Stimulated activated CD8-positive, alpha-beta memory T cell treated with anti-CD3 and anti-CD28 coated beads, Interleukin-4, amount 100 ng/mL, for 24 hours (primary cell): ENCODE measurements at places on chromosomes 4 and X.
A peak's percentile ranks its signal among the peaks of the same experiment; 100 is the strongest.

- no peak for DNase-seq
Measured at GRCh38 chrX:137565921-137566745, at the start of gene ZIC3. Gene ZIC3, plus strand, starts transcription at chrX:137566127. Its CDS starts 565 bp downstream, at chrX:137566692.

GRCh38 chrX:39008549-39008948 is 207.3 kb downstream of the MID1IP1 start:
- DNase-seq = no peak

DNA sequence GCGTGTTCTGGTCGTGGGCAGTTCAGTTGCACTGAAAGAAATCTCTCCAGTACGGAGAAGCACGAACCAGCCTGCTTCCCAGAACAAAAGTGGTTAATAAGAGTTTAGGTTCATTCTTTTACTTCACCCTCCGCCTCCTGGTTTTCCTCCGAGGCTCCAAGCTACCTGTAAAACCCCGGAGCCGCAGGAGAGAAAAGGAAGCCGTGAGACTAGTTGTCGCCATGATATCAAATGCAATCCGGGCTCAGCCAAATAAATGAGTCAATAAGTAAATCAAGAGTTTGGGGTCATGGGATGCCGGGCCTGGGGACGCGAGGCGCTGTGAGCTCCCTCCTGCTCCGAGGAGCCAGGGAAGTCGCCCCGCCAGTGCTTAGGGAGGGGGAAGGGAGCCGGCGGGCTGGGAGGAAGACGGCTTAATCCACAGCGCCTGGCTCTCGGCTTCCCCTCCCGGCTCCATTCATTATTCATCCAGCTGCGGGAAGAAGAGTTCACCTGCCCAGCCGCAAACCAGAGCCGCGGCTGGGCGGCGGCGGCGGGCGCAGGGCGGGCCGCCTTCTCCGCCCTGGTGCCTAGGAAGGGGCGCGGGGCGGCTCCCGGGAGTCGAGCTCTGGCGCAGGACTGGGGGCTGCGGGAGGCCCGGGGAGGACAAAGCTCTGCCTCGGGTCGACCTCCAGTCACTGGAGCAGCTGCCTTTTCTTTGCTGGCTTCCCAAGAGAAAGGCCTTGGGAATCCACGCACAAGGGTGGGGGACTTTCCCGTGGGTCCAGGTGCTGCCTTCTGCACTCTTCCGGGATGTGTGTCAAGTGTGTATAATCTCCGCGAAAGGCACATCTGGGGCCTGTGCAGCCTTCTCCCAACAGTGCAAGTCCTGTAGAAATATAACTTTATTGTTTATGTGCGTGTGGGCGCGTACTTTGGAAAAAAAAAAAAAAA is 1.7 kb downstream of the FRAS1 start:
- DNase-seq = no peak

GRCh38 chrX:13990126-13990800 is 39.4 kb downstream of the GEMIN8 start:
- DNase-seq = no peak

GRCh38 chr4:107552306-107552705 is 167.7 kb downstream of the PAPSS1 start:
- no peak for DNase-seq

DNA sequence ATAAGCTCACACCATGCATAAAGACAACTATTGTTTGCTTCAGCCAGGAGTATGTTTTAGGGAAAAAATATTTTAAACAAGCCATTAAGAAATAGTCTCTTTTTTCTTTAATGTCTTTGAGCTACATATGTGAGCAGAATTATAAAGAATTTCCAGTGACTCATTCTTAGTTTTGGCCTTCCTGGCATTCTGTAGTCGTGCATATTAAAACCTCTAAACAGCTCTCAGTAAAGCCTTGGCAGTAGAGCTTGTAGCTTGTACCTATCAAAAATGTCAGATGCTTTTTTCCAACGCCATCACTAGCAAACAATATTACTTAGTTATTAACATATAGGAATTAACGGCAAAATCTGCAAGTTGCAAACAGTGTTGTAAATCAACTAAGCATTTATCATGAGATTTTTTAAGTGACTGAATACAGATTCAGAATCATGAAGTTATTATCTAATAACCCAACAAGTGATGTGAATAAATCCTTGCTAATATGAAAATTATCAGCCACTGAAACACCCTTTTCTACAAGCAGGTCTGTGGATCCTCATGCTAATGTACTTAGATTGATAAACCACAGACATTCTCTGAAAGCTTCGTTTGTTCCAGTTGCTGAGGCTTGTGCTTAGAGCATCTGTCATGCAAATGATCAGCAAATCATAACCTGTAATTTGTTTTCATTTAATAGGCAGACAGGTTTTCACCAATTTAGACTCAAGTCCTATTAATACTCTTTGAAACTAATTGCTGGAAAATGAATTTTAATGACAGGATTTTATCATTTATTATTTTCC is 412.0 kb upstream of the ATOH1 start:
- no peak for DNase-seq

GRCh38 chr4:54553001-54553400 is 104.8 kb upstream of the KIT start:
- no peak for DNase-seq

GRCh38 chr4:41882625-41883347 is 52.4 kb upstream of the TMEM33 start:
- peak; percentile 33 for DNase-seq

- no peak for DNase-seq
Measured at GRCh38 chr4:53478671-53479456, 101.4 kb downstream of the FIP1L1 start.

GRCh38 chrX:45447995-45448394 is 247.3 kb upstream of the DIPK2B start:
- no peak for DNase-seq

- DNase-seq = no peak
Measured at GRCh38 chr4:138301536-138301935, 59.4 kb upstream of the SLC7A11 start.

DNA sequence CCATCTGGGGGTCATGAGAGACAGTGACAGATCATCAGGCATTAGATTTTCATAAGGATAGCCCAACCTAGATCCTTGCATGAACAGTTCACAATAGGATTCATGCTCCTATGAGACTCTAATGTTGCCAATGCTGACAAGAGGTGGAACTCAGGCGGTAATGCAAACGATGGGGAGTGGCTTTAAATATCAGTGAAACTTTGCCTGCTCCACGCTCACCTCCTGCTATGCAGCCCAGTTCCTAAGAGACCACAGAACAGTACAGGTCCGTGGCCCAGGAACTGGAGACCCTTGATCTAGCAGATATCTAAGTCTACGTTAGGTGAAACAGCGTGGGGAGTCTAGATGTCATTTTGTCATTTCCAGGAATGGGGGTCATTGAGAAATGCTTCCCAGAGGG is 165.7 kb downstream of the OR13H1 start:
- DNase-seq = no peak

DNA sequence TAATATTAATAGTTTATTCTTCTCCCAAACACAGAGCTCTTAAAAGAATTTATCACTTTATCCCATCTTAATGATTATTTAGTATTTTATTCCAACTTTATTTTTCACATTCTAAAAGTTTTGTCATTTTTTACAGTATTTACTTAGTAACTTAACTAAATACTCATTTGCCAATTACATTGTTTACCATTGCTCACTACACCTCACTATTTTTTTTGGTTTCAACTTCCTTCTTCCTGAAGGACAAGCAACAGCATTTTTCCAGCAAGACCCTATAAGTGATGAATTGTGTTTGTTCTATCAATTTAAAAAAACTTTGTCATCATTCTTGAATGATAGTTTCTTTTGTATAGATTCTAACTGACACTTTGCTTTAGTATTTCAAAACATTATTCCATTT is 19.4 kb upstream of the SRD5A3 start:
- no peak for DNase-seq

- no peak for DNase-seq
Measured at GRCh38 chr4:182758273-182758672, 158.9 kb downstream of the DCTD start.

DNA sequence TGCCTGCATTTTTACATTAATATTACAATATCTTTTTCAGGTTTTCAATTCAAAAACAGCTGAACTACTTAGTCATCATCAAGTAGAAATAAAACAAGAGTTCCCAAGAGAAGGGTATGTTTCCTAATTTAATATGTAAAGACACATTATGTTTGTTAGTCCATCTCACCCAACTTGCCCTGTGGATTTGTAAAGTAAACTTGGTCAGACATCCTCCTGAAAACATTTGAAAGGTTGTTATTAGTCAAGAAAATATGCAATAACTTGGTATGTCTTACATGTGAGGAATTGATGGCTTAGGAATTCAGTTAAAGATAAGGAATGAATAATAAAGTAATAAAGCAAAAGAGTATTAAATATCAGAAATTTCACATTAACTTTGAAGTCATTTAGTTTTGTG is 12.2 kb downstream of the GK start:
- no peak for DNase-seq

GRCh38 chr4:15390494-15390893 is 37.3 kb upstream of the C1QTNF7 start:
- DNase-seq = no peak

DNA sequence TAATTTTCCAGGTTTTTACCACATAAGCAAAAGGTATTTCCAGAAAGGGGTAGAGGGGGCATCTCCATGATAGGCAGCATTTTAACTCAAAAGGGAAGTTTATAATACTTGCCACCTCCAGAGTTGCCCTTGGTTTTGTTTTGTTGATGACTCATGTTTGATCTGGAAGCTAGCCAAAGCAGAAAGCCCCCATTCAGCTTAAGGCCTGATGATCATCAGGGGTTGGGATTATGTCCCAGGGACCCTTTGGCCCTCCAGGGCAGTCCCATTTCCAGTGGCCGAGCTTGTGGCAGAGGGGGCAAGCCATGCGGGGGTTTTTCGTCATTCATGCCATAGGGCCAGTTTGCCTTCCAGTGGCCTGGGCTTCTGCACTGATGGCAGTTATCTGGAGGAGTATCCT is 143.0 kb upstream of the PLAC1 start:
- no peak for DNase-seq

- DNase-seq = no peak
Measured at GRCh38 chrX:24676403-24677024, 17.2 kb upstream of the POLA1 start.

GRCh38 chr4:70654605-70655011 is 11.7 kb downstream of the JCHAIN start:
- DNase-seq = no peak

GRCh38 chr4:23991444-23991843 is 101.6 kb upstream of the PPARGC1A start:
- no peak for DNase-seq

DNA sequence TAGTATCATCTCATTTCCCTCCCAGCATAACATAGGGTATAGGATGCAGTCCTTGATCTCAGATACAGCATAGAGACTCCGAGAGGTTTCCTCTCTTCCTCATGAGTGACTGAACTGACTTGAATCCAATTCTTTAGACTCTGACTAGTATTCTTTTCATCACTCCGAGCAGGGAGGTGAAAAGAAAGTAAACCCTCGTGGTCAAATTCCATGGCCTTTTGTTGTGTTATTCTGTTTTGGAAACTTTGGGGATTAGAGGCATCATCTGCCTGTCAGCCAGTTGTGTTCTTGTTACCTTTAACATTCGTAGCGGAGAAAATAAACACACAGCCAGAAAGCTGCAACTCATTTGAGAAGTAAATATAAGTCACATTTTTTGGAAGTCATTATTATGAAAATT is 206.6 kb downstream of the ARHGAP10 start:
- no peak for DNase-seq

- no peak for DNase-seq
Measured at GRCh38 chr4:118810991-118811764, 24.7 kb downstream of the SEC24D start.

DNA sequence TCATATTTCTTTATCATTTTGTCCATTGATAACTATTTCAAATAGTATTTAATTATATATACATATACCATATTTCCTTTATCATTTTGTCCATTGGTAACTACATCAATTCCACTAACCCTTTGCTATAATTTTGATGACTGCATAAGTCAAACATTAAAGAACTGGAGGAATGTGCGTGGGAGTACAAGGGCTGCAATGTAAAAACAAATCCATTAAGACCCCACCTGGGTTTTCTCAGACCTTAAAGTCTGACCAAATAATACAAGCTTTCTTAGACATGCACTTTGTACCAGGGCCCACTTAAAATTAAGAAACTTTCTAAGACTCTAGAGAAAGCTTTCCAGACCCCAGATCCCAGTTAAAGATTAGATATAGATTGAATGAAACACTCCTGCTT is 1622.4 kb upstream of the PCDH10 start:
- no peak for DNase-seq

GRCh38 chrX:70139736-70140135 is 6.5 kb downstream of the IGBP1 start:
- DNase-seq = no peak

- DNase-seq = no peak
Measured at GRCh38 chr4:63788271-63788670, 621.0 kb downstream of the TECRL start.

DNA sequence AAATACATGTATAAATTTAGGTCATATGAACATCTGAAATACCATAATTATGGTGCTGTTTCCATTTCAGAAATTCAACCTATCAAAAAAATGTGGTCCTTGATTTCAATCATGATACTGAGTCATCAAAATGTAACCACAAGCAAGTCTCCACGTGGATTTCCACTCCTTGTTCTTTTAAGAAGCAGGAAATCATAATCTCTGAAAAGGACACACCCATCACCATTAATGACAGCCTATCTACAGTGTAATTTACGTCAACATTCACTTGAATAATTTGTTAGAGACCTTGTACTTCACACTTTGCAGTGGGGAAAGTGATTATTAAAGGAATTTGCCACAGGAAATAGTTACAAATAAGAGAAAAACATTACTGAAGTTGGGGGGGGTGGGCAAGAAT is 17.7 kb upstream of the SLC7A11 start:
- no peak for DNase-seq

DNA sequence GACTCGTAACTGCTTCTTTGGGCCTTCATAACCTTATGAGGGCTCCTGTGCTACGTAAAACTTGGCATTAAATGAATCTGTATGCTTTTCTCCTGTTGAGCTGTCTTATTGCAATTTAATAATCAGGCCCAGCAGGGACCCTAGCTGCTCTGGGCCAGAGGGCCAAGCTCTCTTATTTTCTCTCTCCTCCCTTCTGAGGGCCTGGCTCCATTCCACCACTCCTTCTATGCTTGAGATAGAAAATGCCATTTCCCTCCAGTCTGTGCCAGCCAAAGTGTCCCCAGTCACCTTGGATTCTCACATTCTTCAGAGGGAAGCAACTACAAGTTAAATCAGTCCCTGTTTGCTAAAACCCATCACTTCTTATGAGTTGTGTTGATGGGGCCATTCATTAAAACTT is 90.1 kb downstream of the CLCN4 start:
- DNase-seq = no peak

DNA sequence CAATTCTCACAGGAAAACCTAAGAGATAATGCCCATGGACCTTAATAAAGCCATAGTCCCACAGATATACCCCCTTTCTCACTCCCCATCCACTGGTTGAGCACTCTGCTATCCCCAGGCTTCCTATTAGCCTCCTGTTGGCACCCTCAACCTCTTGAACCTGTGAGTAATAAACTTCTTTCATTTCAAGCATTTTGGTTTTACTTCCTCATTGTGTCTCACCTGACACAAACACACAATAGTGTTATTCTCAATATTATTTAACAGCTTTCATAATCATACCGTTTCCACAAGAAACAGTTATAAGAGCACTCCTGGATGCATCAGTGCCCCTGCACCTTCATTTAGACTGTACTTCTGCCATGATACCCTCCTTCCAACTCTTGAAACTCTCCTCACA is 56.8 kb downstream of the TRPC5 start:
- DNase-seq = no peak

GRCh38 chrX:110315551-110315950 is 2.3 kb downstream of the AMMECR1 start:
- DNase-seq = no peak
